Right renal cortex interstitium (tissue), 3 donors: ENCODE measurements at places on chromosomes 13 and 19.

DNA sequence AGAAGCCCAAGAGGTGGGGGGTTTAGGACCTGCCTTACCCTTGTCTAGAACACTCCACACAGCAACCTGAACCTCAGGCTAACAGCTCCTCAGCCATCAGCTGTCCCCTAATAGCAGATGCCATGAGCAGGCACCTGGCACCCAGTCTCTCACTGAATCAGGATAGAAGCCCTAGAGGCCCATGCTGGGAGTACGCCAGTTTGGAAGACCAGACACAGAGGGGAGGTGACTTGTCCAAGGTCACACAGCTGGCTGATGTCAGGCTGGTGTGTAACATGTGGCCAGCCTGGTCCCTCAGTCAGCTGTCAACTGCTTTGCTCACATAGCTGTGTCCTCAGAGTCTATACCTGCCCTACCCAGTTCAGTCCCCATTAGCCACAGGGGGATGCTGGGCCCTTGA lies 12.8 kb upstream of the SAMD1 start:
- DNase-seq: no peak

DNA sequence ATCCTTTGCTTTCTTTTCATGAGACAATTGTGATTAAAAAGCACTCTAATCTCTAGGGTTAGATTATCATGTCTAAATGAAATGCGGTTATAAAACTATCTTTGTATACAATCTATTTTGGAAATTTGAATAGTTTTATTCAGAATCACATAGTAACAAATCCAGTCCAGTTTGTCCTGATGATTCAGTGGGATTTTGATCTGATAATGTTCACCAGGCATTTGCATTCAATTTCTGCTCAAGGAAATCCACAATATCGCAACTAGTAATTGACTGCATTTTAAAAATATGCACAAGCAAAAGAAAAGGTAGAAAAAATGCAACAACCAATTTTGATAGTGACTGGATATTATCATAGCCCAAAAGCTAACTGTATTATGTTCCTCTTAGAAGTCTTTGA lies 63.8 kb downstream of the ITGBL1 start:
- no peak for DNase-seq

DNA sequence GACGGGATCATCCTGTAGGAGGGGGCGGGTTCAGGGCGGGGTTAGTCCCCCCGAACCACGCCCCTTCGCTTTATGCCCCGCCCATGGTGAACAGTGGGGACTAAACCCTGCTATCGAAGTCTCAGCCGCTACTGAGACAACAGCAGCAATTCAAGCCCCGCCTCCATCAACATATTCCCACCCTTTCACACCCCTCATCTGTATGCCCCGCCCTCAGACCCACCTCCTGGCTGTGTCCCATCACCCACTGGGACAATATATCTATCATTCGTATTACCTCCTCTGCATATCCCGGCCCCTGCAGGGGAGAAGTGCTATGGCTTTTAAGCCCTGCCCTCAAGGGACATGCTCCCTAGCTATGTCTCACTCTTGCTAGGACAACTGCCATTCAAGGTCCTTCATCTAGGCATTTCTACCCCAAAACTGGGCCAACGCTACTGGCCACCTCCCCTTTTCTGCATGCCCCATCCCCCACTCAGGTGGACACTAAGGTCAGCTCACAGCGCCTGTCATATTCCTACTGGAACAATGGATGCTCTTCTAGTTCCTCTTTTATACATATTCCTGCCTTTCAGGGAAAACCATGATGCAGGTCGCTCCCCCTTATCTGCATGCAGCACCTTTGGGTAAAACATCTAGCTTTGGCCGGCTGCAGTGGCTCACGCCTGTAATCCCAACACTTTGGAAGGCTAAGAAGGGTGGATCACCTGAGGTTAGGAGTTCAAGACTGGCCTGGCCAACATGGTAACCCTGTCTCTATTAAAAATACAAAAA lies 11.9 kb downstream of the LRFN1 start:
- DNase-seq: no peak

GRCh38 chr13:79190932-79191331 lies 215.1 kb downstream of the RBM26 start:
- no peak for DNase-seq

DNA sequence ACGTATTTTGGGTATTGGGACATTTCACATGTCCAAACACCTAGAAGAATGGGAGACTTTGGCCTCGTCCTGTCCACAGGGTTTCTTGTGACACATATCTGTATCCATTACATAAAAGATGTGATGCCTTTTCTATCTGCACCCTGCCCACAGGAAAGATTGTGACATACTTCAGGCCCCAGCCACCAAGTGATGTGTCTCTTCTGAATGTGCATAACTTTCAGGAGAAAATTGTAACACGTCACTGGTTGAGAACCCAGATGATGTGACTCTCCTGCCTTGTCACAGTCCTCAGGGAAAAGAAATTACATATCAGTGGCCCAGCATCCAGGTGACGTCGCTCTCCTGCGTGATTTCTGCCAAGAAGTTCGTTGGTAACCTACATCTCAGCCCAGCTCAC lies 21.0 kb upstream of the ZNF681 start:
- no peak for DNase-seq

DNA sequence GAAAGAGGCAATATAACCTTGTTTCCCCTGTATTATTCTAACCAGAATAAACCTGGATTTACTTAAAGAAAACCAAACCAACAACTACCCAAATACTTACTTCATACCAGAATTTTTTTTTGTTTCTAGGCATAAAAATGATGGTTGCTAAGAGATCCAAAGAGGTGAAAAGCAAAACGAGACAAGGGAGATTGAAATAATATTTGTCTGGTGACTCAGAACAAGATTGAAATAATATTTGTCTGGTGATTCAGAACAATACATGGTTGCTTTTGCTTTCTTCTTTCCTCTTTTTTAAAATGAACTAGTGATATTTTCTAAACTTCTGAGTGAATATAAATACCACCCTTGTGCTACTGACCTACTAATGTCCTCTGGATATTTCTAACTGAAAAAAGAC lies 592.9 kb downstream of the KCTD12 start:
- no peak for DNase-seq

DNA sequence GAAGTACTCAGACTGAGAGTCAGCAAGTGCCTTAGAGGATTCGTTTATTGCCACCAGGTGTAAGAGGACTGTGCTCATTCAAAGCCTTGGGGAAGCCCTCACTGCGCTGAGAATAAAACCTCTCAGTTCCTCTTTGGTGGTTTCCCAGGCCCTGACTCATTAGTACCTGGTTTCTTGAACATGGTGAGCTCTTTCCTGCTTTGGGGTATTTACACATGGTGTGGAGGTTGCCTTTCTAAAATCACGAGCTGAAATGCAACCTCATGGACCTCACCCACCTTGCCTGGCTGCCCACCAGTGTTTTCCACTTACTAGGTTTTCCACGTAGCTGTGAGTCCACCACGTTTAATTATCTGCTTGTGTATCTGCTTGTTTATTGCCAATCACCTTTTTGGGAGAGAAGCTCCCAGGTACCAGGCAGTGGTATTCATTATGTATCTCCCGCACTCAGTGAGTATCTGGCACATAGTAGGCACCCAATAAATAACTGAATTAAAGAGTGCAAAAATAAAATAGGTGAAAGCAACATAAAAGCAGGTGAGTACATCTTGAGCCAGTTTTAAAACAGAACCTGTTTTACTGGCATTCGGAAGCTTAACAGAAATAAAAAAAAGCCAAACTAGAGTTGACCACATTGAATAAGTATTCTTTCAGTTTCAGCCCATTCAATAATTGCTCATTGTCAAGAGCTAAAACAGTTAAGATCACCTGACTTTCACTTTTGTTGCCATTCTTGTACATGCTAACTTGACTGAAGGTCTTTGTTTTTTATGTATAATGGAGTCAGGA lies 533.0 kb downstream of the MYO16 start:
- no peak for DNase-seq

DNA sequence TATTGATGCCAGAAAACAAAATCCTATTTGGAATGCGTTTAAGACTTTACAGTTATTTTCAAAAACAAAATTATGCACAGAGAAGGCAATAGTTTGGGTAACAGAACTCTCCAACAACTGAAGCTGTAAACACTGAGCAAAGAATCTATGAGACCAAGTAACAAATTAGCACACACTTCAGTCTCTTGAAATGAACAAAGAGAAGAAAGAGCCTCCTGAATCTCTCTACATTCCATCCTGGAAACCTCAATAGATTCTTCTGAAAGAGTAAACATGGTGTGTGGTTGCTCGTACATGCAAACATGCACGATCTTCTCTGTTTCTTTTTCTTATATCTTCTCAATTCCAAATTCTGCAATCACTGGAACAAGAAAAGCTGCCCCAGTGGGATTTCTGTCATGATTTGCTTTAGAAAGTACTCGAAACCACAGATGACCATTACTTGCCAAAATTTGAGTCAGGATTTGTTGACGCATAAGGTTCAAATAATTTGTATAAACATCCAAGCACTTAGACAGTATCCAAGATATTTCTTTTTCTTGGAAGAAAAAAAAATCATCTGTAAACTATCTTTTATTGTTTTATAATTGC lies 137.9 kb upstream of the DACH1 start:
- DNase-seq: no peak

GRCh38 chr19:48368936-48369335 lies 4.8 kb downstream of the SYNGR4 start:
- DNase-seq: no peak

- DNase-seq: no peak
Measured at GRCh38 chr19:42965176-42965575, 28.2 kb upstream of the PSG7 start.

DNA sequence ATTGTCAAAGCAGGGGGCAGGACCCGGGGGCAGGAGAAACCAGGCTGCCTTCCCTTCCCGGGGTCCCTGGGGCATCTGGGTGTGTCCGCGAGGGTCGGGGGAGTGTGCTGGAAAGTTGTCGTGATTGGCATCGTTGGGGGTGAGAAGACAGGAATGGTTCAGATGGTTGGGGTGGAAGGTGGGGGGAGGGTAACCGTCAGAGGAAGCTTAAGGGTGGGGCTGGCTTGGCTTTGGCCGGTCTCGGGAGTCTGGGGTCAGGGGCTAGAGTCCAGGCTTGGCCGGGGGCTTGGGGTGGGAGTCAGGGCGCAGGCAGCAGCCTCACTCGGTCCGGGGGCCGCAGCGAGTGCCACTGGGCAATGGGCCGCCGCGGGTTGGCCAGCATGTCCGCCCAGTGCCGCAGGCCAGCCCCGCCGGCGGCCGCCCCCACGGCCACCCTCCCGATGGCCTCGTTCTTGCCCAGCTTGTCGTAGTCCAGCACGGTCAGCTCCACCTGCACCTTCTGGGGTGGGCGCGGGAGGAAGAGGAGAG lies 6.8 kb upstream of the DNAAF3 start:
- no peak for DNase-seq

- DNase-seq: no peak
Measured at GRCh38 chr19:45404557-45405434, at the start of gene PPP1R13L. TSS of gene PPP1R13L (minus strand) at chr19:45405069. CDS start at chr19:45398318, 6,751 bp downstream.

- no peak for DNase-seq
Measured at GRCh38 chr13:99275093-99275469, 16.9 kb upstream of the GPR18 start.

GRCh38 chr13:46475541-46475991 lies 77.4 kb upstream of the LRCH1 start:
- no peak for DNase-seq

GRCh38 chr19:48632692-48633147 lies 4.5 kb downstream of the DBP start:
- DNase-seq: no peak

DNA sequence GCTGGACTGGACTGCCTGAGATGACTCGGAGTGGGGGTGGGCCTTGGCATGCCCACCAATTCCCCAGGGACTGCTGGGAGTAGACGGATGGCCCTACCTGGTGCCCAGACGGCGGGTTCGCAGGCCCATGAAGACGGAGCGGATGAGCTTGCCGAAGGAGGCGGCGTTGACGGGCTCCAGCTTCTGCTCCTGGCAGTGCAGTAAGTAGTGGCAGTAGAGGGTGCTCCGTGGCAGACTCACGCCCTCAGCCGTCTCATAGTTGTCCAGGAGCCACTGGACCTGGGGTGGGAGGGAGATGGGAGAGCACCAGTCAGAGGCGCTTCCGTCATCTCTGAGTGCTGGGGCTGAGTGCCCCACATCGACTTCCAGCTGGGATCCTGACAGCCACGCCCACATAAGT lies 17.6 kb downstream of the DCAF15 start:
- no peak for DNase-seq

DNA sequence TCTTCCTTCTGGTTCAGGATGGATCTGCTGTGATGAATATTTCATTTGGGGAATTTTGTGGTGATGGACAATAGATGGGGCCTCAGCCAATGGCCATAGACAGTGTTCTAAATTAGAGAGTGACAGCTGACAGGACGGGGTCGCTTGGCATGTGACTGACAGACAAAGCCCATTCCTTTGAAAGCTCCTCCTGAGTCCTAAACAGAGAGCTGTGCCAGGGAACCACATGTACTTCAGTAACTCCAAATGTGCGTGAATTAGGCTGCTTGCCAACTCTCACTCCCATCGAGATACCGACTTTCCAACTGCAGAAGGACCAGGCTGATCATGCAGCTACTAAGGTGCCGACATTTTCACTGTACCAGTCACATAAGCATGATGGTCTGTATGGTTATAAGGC lies 187.7 kb downstream of the SHISA2 start:
- DNase-seq: no peak

- DNase-seq: no peak
Measured at GRCh38 chr13:51230477-51231105, 8.4 kb downstream of the FAM124A start.

GRCh38 chr19:54430306-54431254 lies 15.3 kb downstream of the TTYH1 start:
- no peak for DNase-seq

- no peak for DNase-seq
Measured at GRCh38 chr13:40586886-40587565, 79.4 kb downstream of the FOXO1 start.

- no peak for DNase-seq
Measured at GRCh38 chr13:23460309-23460708, 26.8 kb upstream of the SACS start.

GRCh38 chr19:37936166-37936565 lies 29.2 kb downstream of the SIPA1L3 start:
- no peak for DNase-seq
